ENCODE measurements at places on chromosomes 2 and 18.

DNA sequence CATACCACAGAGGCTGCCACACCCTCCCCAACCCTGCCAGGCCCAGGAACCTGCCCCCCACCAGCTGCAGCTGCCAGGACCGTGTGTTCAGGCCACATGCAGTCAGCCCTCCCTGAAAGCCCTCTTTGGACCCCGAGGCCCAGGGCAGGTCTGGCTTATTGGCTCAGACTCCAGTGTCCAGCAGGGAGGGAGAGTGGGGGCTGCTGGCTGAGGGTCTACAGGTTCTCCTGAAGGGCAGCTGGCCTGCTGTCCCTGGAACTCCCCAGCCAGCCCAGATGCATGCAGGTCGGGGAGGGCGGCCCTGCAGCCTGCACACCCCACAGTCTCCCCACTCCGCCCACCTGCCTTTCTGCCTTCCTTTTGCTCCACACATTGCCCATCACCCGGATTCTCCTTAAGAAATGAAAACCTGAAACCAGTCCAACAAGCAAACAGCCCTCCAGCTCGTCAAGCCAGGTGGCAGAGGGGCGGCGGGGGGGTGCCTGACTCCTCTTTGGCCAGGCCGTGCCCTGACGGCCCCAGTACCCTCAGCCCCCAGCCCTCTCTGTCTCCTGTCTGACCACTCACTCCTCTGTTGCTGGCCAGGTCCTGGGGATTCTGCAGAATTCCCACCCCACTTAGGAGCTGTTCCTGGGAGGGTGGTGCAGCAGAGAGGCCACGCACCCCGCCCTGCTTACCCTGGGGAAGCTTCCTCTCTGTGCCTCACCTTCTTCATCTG is 18.0 kb downstream of the GPR35 start:
- no peak for DNase-seq

- no peak for DNase-seq
Measured at GRCh38 chr2:238162846-238163441, 4.2 kb downstream of the ERFE start.

GRCh38 chr2:195864316-195864715 is 204.3 kb downstream of the DNAH7 start:
- no peak for DNase-seq

DNA sequence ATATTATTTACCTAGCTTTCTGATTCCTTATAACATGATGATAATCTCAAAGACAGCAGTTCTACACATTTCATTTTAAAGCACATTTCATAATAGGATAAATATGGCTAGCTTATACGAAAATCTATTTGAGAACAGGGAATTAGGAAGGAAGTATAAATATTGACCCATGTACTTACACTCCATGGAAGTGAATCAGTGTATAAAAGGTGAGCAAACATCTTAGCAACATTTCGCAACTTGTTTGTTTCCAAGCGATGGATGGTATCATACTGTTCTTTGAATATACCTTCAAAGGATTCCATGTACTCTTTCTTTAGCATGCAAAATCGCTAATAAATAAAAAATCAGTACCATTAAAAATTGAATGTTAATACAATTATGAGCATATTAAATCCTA is 53.1 kb downstream of the CWC22 start:
- no peak for DNase-seq

DNA sequence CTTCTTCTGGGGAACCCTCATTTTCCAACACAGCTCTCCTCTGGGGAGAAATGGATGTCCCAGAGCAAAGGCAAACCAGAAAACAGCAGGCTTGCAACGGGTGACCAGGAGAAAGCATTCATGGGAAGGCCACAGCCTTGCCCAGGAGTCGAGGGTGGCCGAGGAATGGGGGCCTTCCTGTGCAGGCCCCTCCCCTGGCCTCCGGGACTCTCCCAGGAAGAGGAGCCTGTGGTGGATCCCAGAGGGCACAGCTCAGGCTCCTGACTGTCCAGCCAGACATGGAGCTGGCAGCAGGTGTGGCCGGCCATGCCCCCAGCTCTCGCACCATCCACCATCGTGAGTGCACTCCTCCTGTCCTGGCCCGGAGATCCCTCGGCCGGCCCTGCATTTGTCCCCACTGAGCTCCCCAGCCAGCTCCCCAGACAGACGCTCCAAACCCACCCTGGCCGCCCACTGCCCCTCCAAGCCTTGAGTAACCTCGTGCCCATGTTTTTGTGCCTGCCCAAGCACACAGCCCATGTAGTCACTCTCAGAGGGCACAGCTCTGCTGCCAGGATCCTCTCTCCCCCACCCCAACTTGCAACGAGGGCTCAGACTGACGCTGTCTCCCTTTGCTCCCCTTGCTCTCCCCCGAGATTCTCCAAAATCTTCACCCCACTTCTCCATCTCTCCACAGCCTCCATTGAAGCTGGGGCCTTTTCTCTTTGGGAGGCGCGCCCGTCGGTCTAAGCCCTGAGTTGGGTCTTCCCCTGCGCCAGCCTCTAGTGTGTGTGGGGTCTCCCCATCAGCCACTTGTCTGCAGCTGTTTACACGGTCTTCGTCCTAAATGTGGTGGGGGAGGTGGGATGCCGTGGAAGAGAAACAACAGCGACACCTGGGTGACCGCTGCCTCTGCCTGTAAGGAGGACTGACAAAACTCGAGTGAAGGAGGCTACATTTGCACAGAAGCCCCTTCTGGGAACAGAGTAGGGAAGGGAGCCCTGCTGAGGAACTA is 9.8 kb downstream of the PRLH start:
- DNase-seq: no peak

DNA sequence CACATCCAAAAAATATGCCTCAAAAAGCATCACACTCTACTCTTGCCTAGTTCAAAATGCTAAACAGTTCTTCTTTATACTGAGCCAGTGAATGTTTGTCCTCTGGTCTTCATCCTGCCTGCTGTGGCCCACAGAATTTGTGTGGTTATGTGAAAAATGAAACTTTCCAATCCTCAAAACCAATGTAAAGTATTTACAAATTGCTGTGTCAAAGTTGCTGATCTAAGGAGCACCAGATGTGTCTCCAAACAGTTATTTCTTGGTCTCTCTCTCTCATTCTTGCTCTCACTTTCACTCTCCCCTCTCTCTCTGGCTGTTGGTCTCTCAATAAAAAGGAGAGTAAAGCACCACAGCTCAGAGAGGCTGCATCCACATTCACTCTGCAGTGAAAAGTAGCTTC is 23.0 kb downstream of the EPHA4 start:
- DNase-seq: no peak

DNA sequence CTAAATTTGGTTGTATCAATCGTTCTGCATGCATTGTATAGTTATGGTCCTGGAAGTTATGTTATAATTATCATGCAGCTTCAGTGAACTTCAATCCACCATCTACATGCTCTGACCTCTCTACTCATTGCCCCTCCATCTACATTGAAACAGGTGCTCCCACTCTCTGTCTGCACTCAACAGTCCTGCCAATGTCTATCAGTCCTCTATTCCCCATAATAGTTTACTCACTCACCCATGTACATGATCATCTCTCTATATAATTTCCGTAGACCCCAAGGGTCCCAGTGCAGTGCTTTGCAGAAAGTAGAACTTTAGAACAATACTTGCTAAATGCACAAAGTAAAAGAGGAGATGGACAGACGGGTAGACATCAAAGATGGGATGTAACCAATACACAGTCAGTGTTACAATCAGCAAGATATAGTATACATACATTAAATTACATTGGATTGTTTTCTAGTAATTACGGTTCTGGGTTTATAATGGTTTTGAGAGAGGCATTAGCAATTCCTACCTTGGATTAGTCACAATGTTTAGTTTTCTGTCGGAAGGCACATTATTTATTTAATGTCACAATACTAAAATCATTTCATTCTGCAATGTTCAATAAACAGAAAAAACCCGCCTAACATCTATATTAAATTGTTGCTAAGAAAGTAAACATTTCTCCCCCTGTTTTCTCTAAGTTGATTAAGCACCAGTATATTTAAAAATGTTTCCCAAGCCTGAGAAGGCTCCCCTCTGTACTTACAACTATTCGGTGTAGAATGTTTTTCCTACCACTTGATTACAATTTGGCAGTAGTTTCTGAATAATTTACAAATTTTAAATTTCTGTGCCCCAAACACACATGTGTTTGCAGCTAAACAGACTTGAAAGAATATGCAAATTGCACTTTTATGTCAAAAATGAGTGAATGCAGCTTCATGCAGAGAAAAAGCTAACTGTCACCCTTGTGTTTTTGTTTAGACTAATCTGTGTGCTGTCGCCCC is 94.4 kb upstream of the SIX2 start:
- DNase-seq: no peak

GRCh38 chr18:80250740-80251364 is 3.5 kb upstream of the PARD6G start:
- DNase-seq: no peak

- DNase-seq: no peak
Measured at GRCh38 chr2:158009399-158009798, 92.3 kb upstream of the UPP2 start.

GRCh38 chr18:8480506-8481328 is 128.5 kb upstream of the RAB12 start:
- DNase-seq: no peak

DNA sequence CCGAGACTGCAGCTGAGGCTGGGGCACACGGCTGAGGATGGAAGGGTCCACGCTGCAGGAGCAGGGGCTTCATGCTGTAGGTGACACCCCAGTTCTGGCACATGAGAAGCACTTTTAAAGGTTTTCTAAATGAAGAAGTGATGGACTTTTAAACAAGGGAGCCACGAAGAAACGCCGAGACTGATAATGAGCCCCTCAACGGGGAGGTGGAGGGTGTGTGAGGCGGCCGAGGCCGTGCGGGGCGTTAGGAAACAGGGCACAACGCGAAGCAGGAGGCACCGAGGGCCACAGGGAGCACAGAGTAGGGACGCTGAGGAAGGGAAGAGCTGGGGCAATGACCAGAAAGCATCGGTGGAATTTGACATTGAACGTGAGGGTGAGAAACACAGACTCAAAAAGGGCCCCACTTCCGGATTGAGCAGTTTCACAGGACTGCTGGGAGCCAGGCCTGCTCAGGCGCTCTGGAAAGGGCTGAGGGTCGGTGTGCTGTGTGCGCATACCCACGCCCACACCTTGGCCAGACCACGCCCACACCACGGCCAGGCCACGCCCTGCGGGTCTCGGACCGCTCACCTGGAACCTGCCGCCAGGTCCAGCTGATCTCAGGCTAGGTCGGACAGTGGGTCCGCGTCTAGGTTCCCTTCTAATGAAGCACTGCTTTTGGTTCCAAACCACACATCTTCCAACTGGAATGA is 115.7 kb downstream of the GYPC start:
- DNase-seq: no peak

- no peak for DNase-seq
Measured at GRCh38 chr2:29245742-29246382, 130.6 kb downstream of the CLIP4 start.

DNA sequence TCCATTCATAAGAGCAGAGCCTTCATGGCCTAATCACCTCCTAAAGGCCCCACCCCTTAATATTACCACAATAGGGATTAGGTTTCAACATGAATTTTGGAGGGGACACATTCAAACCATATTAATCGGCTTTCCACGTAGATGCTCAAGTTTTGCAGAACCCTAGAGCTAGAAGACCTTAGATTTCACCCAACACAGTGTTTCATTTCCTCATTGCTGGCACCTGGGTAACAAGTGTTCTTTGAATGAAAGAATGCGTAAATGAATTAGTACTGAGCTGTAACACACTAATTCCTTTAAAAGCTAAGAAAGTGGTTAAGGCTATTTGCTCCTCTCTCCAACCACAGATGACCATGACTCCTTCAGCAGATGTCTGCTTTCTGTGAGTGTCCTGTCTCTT is 252.5 kb downstream of the SMAD2 start:
- no peak for DNase-seq

DNA sequence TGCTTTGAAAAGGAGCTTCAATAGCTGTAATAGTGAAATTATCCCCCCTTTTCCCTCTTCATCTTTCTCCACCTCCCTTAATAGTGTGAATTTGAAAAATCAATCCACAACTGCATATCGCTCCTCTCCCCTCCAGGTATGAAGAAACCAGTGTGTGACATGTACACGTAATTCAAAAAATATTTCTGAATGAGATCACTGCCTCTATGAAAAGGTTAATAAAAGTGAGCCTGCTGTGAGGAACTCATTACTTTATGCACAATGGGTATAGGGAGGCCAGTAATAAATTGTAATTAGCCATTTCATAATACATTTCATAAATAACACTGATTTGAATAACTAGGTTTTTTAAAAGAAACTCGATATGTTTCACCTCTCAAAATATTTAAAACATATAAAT is 209.0 kb upstream of the KYNU start:
- no peak for DNase-seq

DNA sequence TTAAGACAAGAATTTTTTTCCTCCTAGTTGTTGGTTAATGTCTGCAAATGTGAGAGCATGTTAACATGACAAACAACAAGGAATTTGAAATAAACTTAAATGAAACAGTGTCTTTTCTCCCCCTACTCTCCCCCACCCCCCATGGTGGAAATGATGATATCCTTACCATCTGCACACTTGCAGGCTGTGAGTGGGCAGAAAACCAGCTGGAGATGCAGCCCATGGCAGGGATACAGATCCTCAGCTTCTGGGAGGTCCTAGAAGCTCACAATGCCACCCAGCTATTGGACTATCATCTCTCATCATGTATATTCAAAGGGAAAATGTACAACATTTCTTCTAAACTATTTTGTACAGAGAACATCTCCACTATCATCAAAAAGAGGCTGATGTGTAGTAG is 196.8 kb downstream of the SLC8A1 start:
- DNase-seq: no peak

DNA sequence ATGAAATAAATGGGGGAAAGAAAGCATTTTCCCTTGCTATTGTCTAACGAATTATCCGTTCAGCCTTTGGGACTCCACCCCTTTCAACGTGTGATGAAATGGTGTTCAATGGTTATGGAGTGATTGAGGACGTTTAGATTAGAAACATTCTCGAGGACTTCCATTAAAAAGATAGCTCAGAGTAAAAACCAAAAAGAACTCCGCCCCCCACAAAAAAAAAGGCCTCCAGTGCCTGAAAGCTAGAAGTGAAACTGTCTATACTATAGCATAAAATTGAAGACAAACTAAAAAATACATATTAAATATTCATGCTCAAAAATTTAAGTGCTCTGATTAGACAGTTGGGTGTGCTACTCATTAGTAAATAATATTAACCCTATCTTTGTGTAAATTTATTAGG is 3.0 kb upstream of the ZNF516 start:
- no peak for DNase-seq

DNA sequence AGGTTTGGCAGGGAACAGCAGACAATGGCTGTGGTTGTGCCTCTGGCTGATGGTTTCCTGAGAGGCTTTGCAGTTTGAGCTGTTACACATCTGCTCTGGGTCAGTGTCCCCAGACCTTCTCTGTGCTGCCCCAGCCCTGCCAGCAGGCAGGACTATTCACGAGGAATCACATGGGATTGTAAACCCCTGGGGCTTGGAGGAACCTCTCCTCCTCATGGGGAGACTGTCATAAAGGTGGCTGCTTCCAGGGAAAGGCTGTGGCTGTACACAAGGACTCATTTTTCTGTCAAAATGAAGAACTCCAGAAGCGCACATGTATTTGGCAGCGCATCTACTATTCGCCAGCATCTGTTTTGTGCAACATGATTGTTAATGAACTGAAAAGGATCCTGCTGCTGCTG is 142.6 kb upstream of the CYP1B1 start:
- DNase-seq: no peak

All from GM18507 (cell line).